ENCODE measurements at places on chromosomes 6 and 20.

DNA sequence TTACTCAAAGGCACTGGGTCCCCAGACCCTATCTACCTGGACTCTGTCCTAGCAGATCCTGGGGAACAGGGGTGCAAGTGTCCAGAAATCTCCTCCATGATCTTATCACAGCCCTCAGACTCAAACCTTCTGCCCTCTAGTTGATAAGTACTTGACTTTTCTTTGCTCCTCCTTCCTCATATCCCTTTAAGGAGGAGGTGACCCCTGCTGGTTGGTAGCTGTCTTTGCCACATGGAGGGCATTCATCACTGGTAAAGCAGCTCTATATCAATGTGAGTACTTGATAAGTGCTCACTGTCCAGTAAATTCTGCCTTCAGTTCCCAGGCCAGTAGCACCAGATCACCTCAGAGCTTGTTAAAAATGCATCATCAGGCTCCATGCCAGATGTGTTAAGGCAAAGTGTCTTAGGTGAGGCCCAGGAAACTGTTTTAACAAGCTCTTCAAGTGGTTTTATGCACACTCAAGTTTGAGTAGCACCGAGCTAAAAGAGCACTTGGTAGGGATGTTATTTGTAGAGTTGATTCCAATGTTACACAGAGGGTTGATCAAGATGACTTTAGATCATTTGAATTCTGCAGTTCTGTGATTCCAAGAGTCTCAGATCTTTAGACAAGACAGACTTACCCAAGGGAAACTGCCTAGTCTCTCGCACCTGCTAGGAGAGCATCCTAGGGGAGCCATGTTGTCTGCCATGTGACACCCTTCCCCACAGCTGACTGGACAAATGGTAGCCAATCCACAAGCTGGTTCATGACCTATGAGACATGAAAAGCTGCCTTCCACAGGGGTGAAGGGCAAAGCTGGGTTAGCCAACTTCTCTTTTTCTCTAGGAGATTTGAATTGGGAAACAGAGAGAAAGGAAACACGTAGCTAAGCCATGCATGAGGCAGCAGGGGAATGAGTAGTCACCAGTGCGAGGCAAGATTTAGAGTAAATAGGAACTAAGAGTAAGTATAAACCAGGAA lies 18.6 kb downstream of the TREML2 start:
- peak; percentile 77 for DNase-seq

- DNase-seq: peak; percentile 6
Measured at GRCh38 chr6:64932486-64932885, 774.5 kb downstream of the EYS start.

DNA sequence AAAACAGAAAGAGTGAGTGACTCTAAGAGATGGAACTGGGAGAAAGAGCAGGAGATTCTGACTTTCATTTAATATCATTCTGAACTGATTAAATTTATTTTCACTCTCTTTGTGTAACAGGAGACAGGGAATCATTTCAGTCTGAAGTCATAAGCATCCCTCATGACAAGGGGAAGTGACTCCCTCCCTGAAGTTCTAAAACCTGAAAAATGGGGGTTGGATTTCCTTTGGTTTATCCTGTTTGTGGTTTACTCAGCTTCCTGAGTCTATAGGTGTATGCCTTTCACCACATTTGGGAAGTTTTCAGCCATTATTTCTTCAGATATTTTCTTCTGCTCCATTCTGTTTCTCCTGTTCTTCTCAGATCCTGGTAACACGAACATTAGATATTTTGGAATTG lies 3.4 kb upstream of the FKBP1A start:
- no peak for DNase-seq

DNA sequence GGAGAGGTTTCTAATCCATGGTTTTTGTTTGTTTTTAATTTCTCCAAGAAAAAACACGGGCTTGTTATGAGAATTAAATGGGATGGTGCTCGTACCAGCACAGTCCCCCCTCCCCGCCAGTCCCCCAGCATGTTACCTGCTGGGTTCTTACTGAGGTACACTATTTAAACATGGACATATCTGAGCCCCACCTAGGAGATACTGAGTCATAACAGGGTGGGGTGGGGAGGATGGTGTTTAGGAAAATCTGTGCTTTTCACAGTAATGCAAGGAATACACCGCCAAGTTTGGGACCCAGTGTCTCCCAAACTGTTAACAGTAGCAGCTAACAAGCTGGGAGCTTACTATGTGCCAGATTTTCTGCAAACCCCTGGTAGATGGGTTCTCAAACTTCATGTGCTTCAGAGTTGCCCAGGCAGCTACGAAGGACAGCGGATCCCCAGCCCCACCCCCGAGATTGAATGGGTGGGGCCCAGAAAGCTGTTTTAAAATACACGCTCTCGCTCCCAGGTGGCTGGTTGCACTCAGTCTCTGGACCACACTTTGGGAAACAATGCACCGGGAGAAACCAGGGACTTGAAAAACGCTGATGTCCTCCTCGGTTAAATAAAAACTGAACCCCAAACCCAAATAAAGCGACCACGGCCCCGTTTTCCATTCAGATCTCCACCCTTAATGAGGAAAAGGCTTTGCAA lies 995 bp downstream of the ZFP64 start:
- DNase-seq: peak; percentile 40

DNA sequence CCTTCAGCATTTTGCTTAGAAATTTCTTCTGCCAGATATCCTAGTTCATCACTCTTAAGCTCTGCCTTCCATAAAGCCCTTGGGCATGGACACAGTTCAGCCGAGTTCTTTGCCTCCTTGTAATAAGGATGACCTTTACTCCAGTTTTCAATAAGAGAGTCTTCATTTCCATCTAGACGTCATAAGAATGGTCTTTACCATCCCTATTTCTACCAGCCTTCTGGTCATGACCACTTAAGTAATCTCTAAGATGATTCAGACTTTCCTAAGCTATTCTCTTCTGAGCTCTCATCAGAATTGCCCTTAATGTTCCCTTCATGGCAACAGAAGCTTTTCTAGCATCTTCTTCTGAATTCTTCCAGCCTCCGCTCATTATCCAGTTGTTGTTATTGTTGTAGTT lies 126.1 kb downstream of the TFAP2C start:
- DNase-seq: no peak

DNA sequence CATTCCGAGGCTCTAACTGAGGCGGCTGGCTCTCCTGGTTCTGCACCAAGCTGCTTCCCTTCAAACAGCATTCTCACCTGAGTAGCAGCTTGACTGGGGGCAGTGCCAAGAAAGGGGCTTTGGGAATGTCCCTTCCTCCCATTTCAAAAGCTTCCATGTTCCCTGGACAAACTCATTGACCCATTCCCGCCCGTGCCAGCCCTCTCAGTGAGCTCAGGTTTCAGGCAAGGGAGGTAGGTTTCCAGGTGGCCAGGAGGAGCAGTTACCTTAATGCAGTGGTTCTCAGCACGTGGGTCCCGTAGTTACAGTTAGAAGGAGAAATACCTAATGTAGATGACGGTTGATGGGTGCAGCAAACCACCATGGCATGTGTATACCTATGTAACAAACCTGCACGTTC lies 135.2 kb downstream of the ELOVL4 start:
- DNase-seq: no peak

DNA sequence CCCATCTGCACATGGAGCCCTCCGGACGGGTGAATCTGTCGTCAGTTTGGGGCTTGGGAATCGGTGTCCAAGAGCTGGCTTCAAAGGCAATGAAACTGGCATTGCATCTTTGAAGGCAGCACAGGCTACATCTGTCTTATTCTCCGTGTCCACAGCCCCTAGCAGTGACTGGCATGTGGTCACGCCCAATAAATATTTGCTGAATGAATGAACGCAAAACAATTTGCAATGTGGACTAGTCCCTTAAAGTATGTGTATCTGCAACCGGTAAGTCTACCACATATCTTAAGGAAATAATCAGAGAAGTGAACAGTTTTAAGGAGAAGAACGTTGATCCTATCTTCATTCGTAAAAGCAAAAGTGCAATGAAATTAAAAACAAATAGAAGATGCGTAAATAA lies 8.0 kb upstream of the PMEPA1 start:
- DNase-seq: peak; percentile 8

DNA sequence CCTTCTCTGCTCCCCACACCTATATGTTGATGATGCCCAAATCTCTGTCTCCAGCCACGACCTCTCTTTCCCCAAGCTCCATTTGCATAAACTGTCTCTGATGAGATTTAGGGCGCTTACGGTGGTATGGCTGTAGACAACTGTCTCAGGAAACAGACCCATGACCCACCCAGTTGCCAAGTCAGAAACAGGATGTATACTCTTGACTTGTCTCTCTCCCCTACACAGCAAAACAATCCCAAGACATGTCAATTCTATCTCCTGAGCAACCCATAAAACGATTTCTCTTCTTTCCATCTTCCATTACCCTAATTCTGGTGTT lies 13.9 kb downstream of the GNL1 start:
- DNase-seq: no peak

DNA sequence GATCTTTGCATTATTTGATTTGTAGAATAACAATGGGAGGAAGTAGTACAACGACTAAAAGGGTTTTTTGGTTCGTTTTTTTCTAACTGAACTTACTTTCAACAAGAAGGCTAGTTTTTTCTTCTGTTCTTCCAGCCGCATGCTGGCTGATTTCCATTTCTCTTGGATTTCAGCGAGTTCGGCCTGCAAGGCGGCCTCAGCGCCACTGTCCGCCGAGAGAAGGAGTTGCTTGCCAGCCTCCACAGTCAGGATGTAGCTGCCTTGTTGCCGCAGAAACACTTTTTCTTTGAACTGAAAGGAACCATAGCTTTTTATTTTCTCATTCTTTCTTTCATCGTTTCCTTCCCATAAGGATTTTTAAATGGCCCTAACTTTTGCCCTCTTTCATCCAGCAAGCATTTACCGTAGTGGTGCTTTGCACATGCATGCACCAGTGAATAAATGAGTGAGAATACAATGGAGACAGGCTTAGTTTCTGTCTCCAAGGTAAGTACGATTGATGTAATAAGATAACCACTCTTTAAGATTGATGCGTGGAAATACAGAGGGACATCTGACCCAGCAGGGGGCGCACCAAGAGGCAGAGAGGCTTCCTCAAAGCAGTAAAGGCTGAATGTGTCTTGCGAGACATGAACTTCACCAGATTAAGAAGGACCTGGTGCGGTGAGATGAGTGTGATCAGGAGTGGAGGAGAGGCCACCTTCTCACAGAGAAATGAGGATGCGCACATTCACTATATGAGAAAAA lies 398.8 kb downstream of the ESR1 start:
- peak; percentile 59 for DNase-seq

- DNase-seq: peak; percentile 52
Measured at GRCh38 chr6:54621285-54621684, 225.3 kb upstream of the FAM83B start.

DNA sequence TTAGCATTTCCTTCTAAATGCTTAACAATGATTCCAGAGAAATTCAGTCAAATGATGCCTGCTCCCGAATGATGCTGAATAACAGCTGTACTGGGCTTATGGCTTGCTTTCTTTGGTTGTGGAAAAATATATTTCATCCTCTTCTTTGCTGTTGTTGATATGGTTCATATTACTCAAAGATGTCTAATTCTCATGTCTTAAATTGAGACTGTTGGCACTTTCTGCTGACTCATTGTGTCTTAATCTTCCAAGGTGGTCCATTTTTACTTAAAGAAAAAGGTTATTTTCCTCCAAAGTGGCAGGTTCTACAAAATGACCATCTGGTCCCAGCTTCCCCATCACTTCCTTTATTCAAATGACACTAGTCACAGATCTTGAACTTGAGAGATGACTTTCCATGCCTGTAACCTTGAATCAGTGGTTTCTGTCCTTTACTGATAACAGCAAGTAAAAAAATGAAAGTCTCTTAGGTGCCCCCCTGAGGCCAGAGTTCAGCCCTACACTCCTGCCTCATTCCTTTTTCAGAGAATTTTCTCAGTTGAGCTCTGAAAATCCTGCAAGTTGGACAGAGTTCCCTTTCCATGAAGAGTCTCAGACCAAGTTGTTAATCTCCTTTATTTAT lies 6.9 kb downstream of the SNAP25 start:
- no peak for DNase-seq

Data from choroid plexus epithelial cell (primary cell).